NCI-H446 treated with DMSO at 0.1 percent for 48 hours (cell line): ENCODE measurements at places on chromosomes 13 and 19.

- DNase-seq = no peak
These were observed 65.3 kb upstream of the TM9SF2 start for GRCh38 chr13:99435998-99436397.

DNA sequence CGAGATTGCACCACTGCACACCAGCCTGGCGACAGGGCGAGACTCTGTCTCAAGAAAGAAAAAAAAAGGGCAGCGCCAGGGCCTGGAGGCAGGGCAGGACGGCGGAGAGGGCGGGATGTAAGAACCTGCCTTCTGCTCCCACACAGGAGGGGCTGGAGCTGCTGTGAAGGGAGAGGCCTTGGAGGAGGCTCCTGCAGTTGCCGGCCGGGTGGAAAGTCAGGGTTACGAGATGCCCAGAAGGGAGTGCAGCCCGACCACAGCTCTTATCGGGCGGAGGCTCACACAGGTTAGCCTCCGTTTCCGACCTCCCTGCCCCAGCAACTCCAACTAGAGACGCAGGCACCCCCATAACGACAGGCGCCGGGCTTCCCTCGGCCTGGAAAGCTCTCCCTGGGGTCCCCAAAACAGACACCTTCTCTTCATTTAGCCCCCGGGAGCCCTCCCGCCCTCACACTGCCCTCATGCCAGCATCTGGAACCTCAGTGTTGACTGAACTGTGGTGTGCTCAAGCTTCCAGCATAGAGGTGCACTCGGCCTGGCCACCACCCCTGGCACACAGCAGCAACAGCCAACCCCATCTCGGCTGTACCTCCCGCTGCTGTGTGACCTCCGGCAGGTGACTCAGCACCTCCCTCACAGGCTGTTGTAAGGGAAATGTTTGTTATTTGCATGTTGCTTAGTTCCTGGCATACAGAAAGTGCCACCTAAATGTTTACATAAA is 1.4 kb downstream of the PLPP2 start:
- no peak for DNase-seq

DNA sequence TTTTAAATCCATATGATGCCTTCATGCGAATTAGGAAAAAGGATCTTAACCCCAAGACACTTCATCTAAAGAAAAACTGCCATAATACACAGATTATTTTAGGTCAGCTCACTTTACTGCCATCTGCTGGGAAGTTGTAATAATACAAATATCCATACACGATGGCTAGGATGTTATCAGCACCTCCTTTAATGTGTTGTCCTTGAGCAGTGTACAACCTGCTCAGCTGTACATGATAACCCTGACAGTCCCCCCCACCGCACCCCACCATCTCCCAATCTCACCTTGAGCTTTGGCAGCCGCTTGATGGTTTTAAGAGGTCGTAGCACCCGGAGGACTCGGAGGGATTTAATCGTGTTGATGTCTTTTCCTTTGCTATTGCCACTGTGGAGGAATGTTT is 112.2 kb downstream of the IER2 start:
- DNase-seq = no peak

DNA sequence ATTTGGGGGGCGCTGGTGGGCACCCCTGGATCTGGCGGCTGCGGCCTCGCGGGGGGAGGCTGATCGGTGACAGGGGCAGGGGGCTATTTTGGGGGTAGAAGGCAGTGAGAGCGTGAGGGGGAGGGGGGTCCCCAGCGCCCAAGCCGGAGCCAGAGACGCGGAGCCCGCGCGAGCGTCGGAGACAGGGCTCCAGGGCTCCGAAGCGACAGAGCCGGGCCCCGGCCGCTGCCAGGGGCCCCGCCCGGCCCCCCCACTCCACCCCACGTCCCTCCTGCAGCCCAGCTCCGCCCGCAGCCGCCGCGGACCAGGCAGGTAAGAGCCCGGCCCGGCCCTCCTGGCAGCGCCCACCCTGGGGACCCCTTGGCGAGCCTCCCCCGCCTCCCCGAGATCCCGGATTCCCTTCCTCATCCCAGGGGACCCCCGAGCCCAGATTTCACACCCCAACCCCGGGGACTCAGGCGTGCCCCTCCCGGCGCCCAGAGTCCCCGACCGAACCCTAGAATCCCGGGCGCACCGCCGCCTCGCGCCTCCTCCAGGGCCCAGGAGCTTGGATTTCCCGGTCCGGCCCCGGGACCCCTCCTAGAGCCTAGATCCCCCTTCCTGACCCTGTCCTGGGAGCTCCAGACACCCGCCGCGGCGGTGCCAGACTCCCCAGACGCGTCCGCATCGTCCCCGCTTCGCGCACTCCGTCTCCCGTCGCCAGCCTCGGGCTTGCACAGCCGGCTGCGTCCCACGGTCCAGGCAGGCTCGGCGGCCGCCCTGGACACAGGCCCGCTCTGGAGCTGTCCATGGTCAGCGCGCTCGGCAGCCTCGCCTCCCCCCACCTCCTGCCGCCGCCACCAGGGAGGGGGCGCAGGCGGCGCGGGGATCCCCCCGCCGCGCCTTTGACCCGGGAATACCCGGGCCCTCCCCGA is at the start of gene PPFIA3:
Gene PPFIA3 (plus strand): TSS at position 134 of the 914 bp plus-strand sequence. CDS start 8,330 bp downstream, outside the sequence.
- DNase-seq = no peak
